NCI-H187 treated with DMSO at 0.1 percent for 48 hours (cell line): ENCODE measurements at places on chromosomes 12 and 14.

DNA sequence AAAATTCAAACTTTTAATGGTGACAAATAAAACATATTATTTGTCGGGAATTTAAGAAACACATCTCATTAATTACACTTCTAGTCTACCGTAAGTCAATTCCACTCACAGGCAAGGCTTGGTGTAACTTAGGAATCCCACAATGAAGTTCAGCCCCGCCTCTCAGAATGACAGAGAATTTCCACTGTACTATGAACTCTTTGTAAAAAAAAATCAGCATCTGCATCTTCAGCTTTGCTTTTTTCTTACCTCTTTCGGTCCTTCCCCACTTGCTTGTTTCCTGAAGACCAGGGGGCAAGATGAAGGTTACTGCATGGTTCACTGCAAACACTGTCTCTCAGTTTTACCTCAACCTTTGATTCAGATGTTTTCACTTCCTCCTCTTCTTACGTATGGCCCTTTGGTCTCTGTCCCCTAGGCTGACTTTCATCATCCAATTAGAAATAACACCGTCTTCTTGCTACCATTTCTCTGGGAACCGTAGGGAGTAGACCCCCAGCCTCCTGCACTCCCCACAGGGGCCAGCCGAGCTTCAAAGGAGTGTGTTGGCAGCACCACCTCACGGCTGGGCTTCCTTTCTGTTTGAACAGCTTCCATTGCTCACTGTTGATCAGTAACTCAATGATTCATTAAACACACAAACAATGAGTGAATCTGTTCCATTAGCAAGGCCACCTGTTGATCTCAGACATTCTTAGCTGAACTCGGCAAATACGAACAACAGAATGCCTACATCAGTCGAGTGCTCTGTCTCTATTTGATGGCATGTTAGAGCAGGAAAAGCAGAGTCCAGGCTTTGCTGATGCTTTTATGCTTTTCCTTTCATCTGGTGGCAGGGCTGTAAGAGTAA, 343.0 kb downstream of the BMP4 start:
- peak; percentile 33 for DNase-seq

DNA sequence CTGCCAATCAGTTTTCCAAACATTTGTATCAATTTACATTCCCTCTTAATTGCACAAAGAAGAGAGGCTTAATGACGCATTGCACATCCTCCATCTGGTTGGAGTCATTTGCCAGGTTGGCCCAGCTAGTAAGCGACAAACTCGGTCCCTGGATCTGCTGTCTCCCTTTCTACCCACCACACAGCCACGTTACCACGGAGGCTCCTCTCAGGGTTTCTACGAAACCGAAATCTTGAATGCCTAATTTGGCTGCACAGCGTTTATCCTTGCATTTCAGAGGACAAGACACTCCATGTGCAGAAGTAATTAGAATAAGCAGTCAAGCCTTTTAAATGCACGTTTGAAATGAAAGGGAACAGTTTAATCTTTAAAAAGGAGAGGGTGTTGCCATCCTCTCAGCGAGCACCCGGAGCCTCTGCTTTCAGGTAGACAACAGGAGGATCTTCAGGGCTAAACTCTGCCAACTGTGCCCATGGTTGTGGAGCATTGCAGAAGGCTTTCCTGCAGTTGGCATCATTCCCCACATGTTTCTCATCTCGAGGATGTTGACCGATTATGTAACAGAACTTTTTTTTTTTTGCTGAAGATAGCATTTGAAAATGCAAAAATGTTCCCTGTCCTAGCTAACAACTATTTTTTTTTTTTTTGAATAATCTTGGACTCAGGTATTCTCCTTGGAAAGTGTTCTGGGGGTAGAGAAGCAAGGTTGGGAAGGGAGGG, 37.8 kb downstream of the SLC24A4 start:
- no peak for DNase-seq

GRCh38 chr12:5577211-5577612, 145.3 kb downstream of the NTF3 start:
- no peak for DNase-seq

- no peak for DNase-seq
Observed at GRCh38 chr12:117139025-117139717, 40.0 kb upstream of the TESC start.

- DNase-seq, result no peak
Observed at GRCh38 chr12:24823808-24824515, 124.9 kb downstream of the BCAT1 start.

DNA sequence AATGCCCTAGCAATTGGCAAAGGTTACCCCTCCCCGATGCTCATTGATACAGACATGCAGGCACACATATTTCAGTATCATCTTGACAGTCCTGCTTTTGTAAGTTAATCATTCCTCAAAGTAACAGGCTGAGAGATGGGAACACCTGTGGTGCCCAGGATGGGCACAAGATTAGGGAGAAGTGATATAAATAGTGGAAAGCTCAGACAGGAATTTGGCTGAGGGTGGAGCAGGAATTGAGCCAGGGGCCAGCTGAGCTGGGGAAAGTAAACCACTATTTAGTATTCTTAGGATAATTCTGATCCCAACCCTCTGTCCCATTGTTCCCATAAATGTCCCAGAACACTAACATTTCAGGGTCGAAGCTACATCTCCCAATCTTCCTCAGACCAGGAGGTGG, 38.3 kb downstream of the DAO start:
- DNase-seq, result no peak

DNA sequence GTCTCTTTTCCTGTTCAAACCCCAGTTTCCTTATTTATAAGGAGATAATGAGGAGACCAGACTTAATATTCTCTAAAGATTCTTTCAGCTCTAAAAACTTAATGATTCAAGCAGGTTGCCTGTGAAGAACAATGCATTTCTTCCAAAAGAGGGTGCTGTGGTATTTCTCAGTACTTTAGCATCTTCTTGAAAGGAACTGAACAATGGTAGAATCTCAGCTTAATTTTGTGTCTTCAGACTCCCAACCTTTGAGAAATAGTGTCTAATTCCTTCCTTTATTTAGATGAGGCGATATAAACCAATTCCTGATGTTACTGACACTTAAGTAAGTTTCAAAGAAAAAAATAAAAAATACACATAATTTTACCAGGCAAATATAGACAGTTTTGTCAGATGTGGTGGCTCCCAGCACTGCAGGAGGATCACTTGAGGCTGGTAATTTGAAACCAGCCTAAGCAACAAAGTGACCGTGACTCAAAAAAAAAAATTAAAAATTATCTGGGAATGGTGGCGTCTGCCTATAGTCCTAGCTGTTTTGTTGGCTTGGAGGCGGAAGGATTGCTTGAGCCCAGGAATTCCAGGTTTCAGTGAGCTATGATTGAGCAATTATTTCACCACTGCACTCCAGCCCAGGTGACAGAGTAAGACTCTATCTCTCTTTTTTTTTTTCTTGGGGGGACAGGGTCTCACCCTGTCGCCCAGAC, 76.9 kb upstream of the PSMA6 start:
- DNase-seq, result no peak

GRCh38 chr12:110929818-110930217, 9.4 kb upstream of the MYL2 start:
- no peak for DNase-seq

- DNase-seq, result no peak
Observed at GRCh38 chr14:59359431-59360124, 105.6 kb downstream of the GPR135 start.

GRCh38 chr14:71666571-71667145, 265.6 kb upstream of the RGS6 start:
- DNase-seq, result no peak

- no peak for DNase-seq
Observed at GRCh38 chr14:36513012-36513420, 7.0 kb downstream of the NKX2-1 start.

GRCh38 chr12:6425590-6426531, 18.9 kb upstream of the CD27 start:
- no peak for DNase-seq

GRCh38 chr14:33755358-33755757, 195.5 kb downstream of the EGLN3 start:
- DNase-seq, result no peak

GRCh38 chr12:52790427-52791270, 5.3 kb downstream of the KRT3 start:
- no peak for DNase-seq

- DNase-seq, result no peak
Observed at GRCh38 chr14:65100922-65101541, 1.3 kb downstream of the MAX start.

DNA sequence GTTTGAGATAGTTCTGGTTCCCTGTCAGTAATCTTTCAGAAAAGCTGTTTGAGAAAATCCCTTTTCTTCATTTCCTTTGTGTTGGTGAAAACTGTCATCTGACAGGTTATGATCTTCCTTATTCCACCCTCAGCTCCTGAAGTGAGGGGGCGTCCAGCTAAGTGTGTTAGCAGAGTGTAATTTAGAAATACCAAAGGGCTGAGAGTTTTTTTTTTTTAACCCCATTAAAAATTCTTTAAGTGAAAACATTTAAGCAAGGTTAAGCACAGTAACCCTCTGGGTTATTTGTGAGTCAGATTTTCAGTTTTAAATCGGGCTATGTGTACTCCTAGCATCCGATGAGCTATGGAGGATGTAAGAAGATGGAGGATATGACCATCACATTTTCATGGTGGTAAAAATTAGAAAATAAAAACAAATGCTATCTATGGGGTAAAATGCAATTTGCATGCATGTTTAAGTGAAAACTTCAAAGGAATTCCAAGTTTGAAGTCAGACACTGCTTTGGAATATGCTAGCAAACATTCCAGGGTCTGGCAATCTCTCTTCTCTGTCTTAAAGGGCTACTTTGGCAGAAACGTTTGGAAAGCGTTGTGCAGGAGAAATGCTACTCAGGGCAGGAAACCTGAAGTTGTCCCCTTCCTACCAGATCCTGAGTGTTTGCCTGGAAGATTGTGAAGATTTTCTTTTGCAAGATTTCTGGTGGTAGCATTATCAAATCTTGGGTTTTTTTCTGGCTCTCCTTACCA, 197.0 kb upstream of the PRICKLE1 start:
- DNase-seq, result no peak

GRCh38 chr14:66133666-66134065, 352.5 kb upstream of the CCDC196 start:
- no peak for DNase-seq

- DNase-seq, result no peak
Observed at GRCh38 chr12:57875753-57876547, 29.4 kb upstream of the CTDSP2 start.
